NCI-H2029 treated with DMSO at 0.1 percent for 48 hours (cell line): ENCODE measurements at places on chromosomes 11 and 22.

GRCh38 chr22:33431300-33431699 lies 373.1 kb upstream of the SYN3 start:
- DNase-seq: no peak

- DNase-seq: no peak
Measured at GRCh38 chr22:38203855-38204514, 2.2 kb downstream of the MAFF start.

DNA sequence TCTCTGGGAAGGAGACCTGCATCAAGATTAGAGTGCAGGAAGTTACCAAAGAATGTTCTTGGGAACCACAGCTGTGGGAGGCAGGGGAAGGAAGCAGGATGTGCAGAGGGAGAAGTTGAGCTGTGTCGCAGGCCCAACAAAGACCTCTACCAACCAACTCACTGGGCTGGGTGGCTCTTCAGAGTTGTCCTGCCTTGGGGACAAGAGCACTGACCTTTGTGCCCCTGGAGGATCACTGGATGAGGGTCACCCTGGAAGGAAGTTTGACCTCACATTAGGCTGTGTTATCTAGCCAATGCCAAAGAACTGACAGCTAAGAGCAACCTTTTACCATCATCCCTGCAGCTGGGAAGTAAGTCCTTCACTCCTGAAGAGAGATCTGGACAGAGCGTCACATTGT lies 130.6 kb downstream of the RRAS2 start:
- DNase-seq: no peak

DNA sequence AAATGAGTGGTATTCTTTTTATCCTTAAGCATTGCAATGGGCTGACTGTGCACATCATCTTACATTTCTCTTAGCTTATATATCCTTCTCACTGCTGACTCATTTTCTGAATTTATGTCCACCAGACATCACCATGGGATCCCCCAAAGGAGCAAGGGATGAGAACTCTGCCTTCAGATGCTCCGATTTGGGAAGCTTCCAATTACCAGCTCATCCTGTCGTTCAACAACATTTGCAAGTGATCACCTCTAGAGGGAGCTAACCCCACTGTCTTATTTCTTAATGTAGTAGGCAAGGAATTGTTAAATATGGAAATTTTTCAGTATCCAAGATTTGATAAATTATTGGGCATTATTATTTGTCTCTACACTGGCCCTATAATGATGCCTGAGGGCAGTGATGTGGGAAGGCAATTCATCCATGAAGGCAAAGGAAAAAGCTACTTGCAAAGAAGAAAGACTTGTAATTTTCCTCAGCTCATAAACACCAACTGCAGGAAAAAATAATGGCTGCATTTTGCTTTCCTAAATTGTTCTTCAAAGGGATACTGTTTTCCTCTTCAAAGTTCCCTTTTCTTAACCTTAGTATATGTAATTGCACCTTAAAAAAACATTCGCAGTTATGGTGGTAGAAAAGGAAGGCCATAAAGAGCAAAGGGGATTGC lies 102.4 kb upstream of the FSHB start:
- DNase-seq: no peak

- no peak for DNase-seq
Measured at GRCh38 chr22:45136594-45136993, 27.1 kb upstream of the NUP50 start.

GRCh38 chr11:94673951-94674491 lies 94.1 kb upstream of the AMOTL1 start:
- DNase-seq: no peak

DNA sequence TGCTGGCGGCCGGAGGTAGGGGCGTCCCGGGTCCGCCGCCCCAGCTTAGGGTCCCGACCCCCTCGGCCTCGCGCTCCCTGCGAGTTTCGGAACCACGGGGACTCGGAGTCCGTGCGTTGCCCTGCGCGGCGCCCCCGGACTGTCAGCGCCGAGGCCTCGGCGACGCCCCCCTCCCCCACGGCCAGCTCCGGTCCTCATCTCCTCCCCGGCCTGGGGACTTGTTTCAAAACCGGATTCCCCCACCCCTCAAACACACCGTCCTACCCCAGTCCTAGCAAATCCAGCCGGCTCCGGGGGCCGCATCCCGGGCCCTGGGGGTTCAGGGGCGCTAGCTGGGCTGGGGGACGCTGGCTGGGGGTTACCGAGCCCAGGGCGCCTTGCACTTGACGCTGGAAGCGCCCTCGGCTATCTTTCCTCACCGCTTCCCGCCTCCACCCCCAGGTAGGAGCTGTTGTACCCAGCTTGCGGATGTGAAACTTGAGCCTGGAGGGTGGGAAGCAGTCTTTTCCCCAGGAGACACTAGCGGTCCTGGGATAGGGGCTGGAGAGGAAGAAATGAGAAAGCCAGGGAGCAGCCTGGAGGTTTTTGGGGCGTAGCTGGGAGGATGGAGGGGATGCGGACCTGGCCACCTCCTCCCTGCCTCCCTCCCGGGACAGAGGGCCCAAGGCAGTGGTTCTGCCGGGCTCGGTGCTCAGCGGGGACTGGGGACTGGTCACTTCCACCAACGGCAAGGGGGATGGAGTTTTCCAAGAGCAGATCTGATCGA lies 550 bp downstream of the FBLN1 start:
- no peak for DNase-seq

GRCh38 chr11:69526453-69526810 lies 45.0 kb downstream of the LINC01488 start:
- no peak for DNase-seq

DNA sequence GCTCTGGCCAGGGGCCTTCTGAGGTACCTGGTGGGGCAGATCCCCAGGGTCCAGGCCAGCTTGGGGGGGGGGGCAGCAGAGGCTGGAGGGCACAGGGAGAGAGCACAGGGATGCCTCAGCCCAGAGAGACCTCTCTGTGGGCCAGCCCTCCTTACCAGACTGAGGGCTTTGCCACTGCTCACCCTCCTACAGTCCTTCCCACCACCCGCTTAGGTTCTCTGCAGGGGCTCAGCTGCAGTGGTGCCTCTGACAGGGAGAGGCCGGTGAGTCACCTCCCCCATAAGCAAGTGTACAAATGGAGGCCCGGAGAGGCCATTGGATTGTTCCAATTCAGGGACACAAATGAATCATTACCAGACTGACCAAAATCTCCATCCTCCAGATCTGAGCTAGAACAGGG lies 68.1 kb upstream of the LMO1 start:
- DNase-seq: no peak

- DNase-seq: no peak
Measured at GRCh38 chr22:45760682-45761081, 89.0 kb downstream of the ATXN10 start.

GRCh38 chr11:45650166-45651095 lies 15.0 kb downstream of the CHST1 start:
- no peak for DNase-seq

- no peak for DNase-seq
Measured at GRCh38 chr22:49977578-49977977, 17.0 kb downstream of the PIM3 start.

- DNase-seq: peak; percentile 34
Measured at GRCh38 chr11:76291576-76292526, 85.5 kb upstream of the WNT11 start.

GRCh38 chr11:134079317-134079716 lies 10.4 kb downstream of the JAM3 start:
- no peak for DNase-seq
